ENCODE measurements at places on chromosomes 1 and 21.
A peak's percentile ranks its signal among the peaks of the same experiment; 100 is the strongest.

DNA sequence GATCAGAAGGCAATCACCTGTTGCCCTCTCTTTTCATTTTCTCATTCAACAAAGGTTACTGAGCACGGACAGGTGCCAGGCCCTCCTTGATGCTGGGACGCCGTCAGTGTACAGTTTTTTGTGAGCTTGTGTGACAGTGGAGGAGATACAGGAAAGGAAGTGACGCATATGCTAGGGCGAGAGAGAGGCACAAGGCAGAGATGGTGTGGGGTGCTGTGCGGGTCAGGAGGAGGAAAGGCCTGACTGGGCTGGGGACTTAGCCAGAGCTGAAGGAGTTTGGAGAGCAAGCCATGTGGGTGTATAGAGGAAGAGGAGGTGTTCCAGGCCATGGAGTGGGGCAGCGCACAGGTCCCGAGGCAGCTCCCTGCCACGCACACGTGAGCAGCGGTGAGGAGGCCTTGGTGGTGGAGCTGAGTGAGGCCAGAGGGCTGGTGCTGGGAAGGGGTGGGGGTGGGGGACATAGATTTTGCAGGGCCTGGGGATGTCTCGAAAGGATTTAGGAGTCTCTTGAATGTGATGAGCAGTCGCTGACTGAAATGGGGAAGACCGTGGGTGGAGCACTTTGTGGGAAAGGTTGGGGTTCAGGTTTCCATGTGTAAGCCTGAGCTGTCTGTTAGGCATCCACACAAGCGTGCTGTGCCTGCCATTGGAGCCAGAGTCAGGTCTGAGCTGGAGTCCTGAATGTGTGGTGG, 46.0 kb downstream of the TRAPPC10 start:
- no peak for DNase-seq

DNA sequence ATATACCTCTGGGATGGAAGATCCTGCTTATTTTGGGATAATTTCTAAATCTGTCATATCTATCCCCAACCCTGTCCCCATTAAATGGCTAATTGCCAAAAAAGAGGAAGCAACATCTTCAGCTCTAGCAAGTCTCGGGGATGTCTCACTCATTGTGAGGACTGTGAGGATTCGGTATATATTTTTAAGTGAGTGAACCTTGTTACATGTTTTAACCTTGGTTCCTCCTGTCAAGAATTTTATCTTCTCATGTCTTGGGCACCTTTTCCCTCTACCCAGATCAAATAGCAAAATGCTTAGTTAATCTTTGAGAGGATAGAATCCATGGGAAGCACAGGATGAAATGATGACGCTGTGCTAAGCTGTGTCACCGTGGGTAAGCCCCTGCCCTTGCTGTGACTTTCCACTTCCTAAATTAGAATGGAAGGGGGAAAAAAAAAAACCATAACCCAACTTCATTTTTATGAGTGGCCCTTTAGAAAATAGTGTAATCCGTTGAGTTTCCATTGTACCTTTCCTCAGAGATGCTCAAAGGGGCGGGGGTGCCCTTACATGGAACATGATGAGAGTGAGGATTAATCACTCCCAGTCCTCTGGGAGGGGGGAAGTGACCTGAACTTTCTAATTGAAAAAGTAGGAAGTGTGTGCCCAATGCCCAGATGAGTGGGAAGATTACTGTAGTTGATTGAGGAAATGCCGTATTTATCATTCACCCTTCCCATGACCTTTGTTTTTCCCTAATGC, 7.6 kb downstream of the ATP1A1 start:
- no peak for DNase-seq

GRCh38 chr1:244755673-244756072, 79.8 kb upstream of the COX20 start:
- DNase-seq: no peak

DNA sequence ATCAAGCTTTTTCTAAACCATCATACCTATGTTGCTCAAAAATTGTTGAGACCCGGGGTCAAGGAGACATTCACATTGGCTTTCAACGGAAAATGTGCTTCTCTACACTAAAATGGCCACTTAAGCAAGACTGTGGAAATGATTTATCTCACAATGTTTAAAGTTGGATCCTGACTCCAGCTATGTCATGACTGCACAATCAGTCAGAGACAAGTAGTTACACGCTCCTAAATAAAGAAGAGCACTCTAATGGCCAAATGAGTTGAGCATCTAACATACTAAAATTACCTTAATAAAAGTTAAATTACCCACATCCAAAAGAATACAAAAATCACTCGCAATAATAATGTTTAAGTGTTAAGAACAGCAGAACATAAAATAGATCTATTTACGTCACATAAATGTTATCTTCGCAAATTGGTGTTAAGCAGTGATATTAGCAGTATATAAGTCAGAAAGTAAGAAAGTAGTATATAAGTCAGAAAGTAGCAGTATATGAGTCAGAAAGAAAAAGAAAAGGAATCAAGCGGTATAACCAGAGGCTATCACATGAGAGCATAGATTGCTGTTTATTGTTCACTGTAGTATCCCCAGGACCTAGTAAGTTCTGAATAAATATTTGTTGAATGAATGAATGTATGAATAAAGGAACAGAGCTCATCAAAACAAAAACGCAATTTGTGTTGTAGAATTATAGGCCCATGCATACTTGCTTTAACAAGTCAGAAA, 28.4 kb downstream of the ZNF281 start:
- DNase-seq: no peak

GRCh38 chr21:43811262-43812105, 22.1 kb downstream of the RRP1 start:
- DNase-seq: no peak

DNA sequence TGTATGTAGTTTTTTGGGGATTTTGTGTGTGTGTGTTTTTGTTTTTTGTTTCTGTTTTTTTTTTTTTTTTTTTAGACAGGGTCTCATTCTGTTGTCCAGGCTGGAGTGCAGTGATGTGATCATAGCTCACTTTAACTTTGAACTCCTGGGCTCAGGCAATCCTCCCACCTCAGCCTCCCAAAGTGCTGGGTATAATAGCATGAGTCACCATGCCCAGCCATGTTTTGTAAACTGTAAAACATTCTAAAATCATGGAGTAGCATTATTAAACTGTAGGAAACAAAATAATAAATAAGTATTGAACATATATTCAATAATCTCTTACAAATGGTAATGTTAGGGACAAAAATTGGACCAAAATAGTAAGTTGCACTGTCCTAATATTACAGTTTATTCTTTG, 124.0 kb downstream of the FAF1 start:
- no peak for DNase-seq

GRCh38 chr1:15707239-15707925, 23.3 kb downstream of the PLEKHM2 start:
- DNase-seq: no peak

DNA sequence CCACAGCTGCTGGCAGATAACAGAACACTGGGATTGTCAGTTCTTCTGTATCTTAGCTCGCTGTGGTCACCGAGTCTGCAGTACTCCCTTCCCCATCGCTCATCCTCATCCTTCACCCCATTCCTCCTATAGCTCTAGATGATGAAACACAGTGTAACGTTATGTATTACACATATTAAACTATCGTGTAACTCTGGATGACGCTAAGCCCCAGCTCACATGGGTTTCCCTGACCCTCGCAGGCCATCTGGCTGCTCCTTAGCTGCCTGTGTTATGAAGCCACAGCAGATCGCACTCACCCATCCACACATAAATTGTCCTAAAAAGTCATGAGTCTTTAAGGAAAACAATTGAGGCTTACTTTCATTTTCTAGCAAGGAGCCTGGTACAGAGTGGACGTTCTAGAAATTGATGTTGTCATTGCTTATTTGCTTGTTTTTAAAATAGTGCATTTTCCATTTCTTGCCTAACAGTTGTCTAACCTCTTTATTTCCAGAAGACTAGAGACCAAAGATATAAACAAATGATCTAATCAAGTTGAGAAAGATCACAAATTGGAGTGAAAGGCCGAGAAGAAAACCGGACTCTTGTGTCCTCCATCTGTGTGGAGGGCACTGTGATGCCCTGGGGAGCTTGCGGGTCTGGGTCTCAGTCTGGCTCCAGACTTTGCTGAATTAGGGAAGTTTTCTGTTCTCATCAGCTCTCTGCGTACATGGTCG, 24.3 kb upstream of the PCP4 start:
- no peak for DNase-seq

DNA sequence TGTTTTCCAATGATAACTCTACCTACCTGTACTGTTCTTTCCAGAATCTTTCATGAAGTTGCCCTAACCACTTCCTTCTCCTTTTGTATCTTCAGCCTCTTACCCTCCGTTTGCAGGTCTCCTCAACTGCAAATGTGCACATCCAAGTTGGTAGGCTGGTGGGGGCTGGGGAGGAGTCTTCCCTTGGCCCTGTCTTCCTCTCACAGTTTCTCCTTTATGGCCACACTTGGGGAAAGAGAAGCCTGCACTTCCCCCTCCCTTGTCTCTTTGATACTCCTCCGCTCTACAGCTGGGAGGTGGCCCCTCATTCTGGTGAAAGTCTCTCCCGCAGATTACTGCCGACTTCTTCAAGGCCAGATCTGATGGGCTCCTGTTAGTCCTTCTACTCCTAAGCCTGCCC, 26.9 kb upstream of the GPR88 start:
- DNase-seq: no peak

- DNase-seq: no peak
Observed at GRCh38 chr1:87872189-87872588, 543.5 kb downstream of the LMO4 start.

DNA sequence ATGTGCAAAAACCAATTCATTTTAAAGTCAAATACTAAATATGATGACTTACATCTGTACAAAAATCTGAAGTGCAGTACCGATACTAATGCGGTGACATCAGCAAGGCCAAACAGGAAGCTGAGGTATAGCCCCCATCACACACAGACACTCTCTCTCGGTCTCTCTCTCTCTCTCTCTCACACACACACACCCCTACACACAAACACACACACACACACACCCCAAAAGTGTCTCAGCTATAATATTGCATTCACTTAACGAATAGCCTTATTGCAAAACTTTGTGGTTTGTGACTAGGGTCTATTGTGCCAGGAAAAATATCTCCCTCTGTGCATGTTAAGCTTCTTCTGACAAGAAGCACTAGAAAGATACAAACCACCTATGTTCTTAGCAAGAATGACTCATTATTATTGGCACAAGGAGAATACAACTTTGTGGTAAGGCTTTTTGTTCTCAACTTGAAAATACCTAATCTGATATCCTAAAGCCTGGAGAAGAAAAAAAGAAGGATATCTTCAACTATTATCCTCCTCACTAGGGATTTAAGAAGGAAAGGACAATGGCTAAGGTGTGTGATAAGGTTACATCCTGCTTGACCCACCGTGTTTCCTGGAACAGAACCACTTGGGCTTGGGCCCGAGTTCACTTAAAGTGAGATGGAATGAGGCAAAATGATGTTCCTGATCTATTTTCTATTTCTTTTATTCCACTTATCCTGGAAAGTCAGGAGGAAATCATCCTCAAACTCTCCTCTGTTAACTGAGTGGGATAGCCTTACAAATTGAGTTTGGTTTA, 107.1 kb downstream of the NIBAN1 start:
- DNase-seq: peak; percentile 25

DNA sequence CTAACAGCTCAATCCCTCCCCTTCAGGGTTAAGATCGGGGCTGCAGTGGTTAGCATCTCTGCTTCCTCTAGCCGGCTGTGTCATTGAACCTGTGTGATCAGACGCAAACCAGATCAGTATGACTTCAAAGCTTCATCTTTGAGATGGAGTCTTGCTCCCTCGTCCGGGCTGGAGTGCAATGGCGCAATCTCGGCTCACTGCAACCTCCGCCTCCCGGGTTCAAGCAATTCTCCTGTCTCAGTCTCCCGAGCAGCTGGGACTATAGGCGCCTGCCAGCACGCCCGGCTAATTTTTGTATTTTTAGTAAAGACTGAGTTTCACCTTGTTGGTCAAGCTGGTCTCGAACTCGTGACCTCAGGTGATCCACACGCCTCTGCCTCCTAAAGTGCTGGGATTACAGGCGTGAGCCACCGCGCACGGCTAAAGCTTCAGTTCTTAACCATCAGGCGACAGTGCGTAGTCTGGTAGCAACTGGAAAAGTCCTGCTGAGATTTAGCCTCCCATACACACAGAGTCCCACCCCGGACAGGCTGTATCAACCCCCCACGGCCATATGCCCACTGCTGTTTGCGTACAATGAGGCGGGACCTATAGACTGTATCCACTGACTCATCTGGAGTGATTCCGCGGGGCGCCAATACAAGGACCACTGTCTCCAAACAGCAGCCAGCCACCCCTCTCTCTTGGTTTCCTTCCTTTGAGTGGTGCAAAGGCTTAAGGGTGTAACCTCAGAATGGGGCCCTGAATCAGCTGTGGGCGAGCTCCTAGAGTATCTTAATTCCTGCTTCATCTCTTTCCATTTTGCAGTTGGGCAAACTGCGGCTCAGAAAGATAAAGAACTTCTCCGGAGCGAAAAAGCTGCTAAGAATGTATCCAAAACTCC, 23.3 kb downstream of the CELA3A start:
- peak; percentile 45 for DNase-seq

DNA sequence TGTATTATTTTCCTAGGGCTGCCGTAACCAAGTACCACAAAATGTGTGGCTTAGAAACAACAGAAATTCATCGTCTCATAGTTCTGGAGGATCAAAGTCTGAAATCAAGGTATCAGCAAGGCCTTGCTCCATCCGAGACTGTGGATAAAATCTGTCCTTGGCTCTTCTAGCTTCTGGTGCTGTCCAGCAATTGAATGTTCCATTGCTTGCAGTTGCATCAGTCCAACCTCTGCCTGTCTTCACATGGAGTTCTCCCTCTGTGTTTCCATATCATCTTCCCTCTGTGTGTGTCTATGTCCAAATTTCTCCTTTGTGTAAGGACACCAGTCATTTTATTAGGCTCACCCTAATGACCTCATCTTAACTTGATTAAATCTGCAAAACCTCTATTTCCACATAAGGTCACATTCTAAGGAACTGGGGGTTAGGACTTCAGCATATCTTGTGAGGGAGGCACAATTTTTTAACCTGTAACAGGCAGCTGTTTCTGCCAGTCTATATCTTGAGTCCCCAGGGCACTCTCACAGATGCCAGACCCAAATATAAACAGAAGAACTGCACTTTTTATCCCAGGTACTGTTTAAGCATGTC, 84.2 kb downstream of the ERG start:
- DNase-seq: no peak

DNA sequence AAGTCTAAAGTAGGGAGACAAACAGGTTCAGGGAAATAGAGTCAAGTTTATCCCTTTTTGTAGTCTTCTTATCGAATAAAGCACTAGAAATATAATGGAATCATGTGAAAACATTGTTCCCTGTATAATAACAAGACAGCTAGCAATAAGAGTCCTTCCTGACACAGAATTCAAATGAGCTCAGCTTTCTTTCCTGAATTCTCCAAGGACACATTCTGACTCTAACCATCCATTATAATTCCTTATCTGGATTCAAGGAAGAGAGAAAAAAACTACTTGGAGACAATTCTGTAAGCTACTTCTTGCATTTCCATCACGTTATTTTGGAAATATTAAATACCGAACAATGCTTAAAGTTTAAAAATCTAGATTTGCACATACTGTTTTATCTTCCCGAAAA, 58.8 kb downstream of the ANKRD13C start:
- DNase-seq: no peak

DNA sequence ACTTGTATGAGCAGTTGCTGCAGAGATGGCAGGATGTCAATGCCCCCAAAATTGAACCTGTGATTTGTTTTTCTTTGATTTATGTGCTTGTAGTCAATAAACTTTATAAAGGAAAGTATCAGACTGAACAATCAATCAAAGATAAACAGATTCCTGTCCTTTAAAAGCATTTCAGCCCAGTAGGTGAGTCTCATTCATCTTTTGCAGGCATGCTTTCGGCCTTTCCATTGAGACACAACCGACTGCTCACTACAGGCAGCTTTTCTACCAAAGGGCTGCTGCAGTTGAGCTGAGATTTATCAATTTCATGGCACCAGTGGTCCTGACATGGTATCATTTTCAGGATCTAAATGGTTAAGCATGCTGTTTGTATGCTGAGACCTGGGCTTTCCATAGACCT, 513.6 kb upstream of the PTBP2 start:
- no peak for DNase-seq
